Stomach (tissue), 19 donors: ENCODE measurements at places on chromosomes 1 and 21. TPM values are rescaled to one million over a fixed set of nuclear protein-coding genes. Genes with fewer than 3 reads are reported as not detected.
A peak's percentile ranks its signal among the peaks of the same experiment; 100 is the strongest.

DNA sequence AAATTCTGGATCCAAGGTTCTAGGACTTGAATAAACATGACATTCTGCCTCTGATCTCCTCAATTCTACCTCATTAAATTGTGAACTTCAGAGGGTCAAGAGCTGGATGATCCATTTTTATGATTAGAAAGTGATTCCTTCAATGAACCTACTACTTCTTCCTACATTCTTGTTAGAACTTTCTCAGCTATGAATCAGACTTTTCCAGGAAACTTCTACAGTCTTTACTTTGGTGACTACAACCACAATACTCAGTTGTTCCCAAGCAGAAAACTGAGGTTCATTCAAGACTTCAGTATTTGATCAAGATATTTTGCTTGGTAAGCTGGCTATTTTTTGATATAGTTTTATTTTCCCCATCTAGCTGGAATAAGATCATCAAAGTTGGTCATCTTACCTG is 51.4 kb downstream of the CDC7 start:
- no peak for DNase-seq
- peaks cover 3% of the 10 kb centered on the region for H3K4me1 ChIP-seq
- H3K4me3 ChIP-seq, result no peak overlapping the region
- H3K36me3 ChIP-seq, result no peaks in the 10 kb centered on the region

DNA sequence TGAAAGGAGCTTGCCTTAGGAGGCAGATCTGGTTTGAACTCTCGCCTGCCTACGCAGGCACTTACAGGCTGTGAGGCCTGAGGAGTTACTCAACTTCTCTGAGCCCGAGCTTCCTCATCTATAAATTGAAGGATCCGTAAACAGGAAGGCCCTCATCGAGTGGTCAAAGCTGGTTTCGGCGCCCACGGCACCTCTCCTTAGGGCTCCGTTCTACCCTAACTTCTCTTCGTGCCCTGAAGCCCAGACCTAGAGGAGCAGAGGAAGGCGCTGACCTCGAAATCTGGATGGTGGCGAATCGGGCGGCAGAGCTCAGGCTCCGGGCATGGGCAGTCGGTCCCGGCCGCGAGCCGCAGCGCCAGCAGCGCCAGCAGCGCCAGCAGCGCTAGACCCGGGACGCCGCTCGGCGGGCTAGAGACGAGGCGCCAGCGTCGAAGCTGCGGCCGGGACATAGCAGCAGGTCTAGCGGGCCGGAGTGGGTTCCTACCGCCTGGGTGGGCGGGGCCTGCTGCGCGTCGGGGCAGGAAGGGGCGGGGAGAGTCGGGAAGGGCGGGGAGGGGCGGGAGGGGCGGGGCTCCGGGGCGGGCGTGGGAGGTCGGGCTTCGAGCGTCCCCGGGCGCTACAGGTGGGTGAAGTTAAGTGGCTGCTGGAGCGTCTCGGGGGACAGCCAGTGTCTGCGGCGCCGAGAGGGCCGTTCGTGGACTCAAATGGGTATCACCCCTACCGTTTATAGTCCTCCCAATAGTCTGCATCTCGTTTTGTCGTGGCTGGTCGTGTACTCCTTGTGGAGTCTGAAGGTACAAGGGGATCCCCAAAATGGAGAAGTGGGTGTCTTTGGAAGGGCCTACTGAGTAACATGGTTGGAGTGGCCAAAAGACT is at the start of gene CTBS:
Gene CTBS (minus strand): TSS at position 474 of the 876 bp plus-strand sequence. CDS start 25 bp downstream, at position 449.
- no peaks in the 10 kb centered on the region for H3K27me3 ChIP-seq
- H3K27ac ChIP-seq, result peak within 1 kb of the TSS; percentile 97
- peak within 1 kb of the TSS; percentile 64 for H3K4me3 ChIP-seq
- peaks cover 9% of the 10 kb centered on the region for H3K36me3 ChIP-seq
- peak; percentile 89 for DNase-seq
- H3K4me1 ChIP-seq, result peaks cover 16% of the 10 kb centered on the region

DNA sequence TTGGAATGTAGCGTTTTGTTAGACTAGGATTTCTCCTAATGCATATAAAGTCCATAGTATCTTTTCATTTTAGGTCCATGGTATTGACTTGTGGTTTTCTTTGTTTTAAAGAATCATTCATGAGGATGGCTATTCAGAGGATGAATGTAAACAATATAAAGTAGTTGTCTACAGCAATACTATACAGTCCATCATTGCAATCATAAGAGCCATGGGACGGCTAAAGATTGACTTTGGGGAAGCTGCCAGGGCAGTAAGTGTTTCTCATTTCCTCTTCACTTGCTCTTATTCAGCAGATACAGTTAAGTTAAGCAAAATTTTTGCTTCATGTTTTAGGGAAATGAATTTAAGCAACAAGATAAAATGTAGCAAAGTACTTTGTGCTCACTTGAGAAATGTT is 25.4 kb downstream of the GNAI3 start:
- H3K27ac ChIP-seq, result no peak overlapping the region
- no peak for DNase-seq
- no peaks in the 10 kb centered on the region for H3K27me3 ChIP-seq
- H3K4me3 ChIP-seq, result no peak overlapping the region
- H3K4me1 ChIP-seq, result peaks cover 13% of the 10 kb centered on the region

The UBL4B gene
- total RNA-seq, result not detected
